ENCODE measurements at places on chromosomes 12 and 14.

GRCh38 chr14:91326514-91327249 is 82.2 kb upstream of the GPR68 start:
- no peak for DNase-seq

GRCh38 chr14:104429291-104429861 is 150.2 kb upstream of the C14orf180 start:
- no peak for DNase-seq

- DNase-seq = peak; percentile 13
These were observed 1.1 kb downstream of the BRI3BP start for GRCh38 chr12:124994437-124994975.

GRCh38 chr12:64278421-64278820 is 56.3 kb upstream of the KICS2 start:
- DNase-seq = no peak

DNA sequence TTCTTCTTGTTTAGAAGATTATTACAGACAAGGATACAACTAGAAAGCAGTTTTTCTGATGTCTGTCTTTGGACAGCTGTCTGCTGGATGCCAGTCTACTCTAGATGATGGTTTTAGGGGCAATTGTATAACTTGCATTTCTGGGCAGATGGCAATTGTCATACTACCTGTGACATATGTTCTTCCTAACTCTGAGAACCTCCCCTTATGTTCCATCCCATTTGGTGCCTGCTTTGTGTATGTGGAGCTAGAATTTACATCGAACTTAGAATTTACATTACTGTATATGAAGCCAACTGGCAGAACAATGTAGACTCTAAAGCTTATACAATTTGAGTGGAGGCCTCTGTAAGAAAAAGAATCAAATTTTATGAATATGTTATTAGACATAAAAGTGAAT is 430.2 kb upstream of the SEL1L start:
- no peak for DNase-seq

DNA sequence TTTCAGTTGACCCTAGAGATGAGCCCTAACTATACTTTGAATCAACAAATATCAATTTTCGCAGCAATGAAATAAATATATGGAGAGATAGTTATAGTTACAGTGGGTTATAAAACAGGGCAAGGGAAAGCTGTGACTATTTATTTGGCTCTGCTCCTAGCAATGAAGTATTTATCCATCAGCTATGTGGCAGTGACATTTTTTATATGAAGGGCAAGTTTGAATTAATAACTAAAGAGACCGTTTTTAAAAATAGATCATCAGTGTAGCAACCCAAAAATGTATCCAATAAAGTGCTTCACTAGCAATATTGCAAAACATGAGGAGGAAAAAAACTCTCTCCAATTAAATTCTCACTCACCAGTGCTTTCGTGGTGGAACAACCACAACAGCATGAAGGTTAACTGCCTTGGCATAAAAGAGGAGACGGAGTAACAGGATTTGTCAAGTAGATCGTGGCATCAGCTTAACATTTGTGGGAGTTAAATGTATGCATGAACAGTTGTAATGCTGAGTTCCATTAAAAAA is 58.1 kb upstream of the NUDT4 start:
- DNase-seq = no peak

DNA sequence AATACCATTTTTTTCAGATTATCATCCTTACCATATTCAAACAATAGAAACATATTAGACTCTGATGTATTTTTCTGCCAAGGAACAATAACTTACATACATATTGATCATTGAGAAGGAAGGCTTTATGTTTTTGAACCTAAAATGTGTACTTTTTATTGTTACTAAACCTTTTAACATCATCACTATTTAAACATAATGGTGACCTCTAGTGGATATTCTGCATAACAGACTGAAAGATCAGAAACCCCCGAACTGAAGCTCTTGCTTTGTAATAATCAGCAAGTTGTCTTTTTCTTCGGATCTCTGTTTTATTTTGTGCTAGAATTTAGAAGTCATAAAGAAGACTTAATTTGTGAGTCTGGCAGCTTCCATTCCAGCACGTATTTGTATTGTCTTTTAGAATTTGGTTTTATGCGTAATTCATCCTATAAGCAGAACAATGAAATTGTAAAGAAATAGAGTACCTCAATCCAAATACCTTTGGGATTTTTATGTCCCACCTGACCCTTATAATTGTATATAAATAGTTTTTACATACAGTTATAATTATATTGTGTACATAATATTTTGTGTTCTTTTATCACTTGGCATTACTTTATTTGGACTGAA is 125.9 kb upstream of the ATF1 start:
- no peak for DNase-seq

- DNase-seq = no peak
These were observed 46.9 kb downstream of the EFCAB11 start for GRCh38 chr14:89907655-89908054.

DNA sequence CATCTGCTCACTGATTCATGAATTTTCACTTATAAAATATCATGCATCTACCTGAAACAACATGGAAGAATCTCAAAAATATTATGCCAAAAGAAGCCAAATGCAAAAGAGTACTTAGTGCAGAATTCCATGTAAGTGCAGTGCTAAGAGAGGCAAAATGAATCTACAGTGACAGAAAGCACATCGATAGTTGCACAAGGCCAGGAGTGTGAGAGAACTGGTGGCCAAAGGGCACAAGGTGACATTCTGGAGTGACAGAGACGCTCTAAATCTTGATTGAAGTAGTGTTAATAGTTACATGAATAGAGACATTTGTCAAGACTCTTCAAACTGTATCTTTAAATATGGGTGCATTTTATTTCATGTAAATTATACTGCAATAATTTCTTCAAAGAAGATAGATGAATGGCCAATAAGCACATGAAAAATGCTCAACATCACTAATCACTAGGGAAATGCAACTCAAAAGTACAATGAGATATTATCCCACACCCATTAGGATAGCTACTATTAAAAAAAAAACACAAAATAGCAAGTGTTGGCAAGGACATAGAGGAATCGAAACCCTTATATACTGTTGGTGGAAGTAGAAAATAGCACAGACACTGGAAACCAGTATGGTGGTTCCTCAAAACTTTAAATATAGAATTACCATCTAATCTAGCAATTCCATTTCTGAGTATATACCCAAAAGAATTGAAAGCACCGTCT is 71.7 kb upstream of the KICS2 start:
- DNase-seq = no peak

DNA sequence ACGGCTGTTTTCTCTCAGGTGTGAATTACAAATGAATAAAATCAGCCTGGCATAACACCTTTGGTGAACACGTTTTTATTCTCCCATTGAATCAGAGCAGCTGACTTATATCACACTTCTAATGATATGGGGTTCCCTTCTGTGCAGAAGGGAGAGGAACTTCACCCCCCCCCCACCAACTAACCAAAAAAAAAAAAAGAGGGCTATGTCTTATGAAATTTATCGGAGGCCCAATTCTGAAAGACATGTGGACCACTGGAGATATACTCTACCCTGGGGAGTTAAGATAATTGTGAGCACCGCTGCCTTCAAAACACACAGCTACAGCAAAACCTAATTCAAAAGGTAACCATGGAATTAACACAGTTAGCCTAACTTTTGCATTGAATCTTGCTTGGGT is 4.6 kb downstream of the BCL11B start:
- no peak for DNase-seq

DNA sequence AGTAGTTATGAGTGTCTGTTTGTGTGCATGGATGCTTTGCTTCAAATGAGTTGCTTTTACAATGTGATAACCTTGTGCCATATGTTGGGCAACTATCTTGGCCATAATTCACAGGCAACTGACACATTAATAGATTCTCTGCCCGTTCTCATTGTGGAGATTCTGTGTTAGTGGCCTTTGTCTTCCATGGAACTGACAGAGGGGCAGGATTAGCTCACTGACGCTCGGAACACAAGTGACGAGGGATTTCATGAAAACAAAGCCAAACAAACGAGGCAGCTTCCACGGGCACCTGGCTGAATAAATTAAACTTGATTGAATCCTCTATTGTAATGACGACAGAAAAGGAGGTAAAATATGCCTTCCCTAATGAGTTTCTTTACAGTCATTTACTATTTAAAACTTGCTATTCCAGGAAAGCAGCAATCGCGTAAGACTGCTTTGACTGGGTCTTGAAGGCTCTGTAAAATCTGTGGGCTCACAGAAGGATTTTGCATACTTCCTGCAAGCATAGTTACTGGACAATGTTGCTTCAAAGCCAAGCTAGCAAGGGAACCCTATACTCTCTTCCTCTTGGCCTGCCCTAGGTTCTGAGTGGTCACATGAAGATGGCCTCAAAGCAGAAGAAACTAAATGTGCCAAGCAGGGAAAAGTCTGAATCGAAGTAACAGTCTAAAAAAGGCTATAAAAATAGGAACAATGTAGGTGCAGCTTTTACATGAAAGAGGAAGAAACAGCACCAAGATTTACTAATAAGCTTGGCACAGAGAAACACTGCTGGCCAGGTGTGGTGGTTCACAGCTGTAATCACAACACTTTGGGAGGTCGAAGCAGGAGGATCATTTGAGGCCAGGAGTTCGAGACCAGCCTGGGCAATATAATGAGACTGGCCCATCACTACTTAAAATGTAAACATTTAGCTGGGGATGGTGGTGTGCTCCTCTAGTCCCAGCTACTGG is 28.1 kb upstream of the SINHCAF start:
- no peak for DNase-seq

- DNase-seq = no peak
These were observed 156.1 kb upstream of the CCND2 start for GRCh38 chr12:4117386-4118016.

GRCh38 chr12:115204957-115205754 is 521.2 kb upstream of the TBX3 start:
- DNase-seq = no peak

- no peak for DNase-seq
These were observed 13.4 kb upstream of the PPP1R1A start for GRCh38 chr12:54601841-54602240.

GRCh38 chr12:106581543-106582248 is 1.1 kb upstream of the RFX4 start:
- DNase-seq = no peak

GRCh38 chr12:113399490-113399889 is 4.2 kb downstream of the SDS start:
- no peak for DNase-seq

DNA sequence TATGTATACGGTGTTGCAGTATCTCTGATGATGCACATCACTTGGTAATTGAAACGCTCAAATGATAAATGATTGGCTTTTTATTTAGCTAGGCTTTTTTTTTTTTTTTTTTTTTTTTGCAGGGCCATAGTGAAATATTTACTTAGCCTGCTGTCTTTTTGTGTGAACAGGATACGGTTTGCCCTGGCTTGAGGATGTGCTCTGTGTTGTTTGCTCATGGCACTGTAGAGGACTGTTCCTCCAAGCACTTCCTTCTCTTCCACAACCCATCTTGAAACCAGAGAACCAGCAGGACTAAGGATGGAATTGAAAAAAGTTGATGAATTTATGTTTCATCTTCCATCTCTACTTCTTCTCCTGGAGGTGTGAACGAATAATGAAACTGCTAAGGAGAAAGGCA is 15.5 kb upstream of the SSPN start:
- DNase-seq = no peak

GRCh38 chr14:81519200-81520011 is 14.2 kb downstream of the SEL1L start:
- DNase-seq = no peak

- no peak for DNase-seq
These were observed 11.6 kb upstream of the HECTD1 start for GRCh38 chr14:31219169-31219568.

Measured in stimulated activated CD4-positive, alpha-beta T cell treated with anti-CD3 and anti-CD28 coated beads, Interleukin-12 subunit alpha, Interleukin-12 subunit beta, amount 100 ng/mL, for 24 hours (primary cell).